Lower lobe of right lung (tissue), 2 donors: ENCODE measurements at places on chromosomes 3 and 15.

DNA sequence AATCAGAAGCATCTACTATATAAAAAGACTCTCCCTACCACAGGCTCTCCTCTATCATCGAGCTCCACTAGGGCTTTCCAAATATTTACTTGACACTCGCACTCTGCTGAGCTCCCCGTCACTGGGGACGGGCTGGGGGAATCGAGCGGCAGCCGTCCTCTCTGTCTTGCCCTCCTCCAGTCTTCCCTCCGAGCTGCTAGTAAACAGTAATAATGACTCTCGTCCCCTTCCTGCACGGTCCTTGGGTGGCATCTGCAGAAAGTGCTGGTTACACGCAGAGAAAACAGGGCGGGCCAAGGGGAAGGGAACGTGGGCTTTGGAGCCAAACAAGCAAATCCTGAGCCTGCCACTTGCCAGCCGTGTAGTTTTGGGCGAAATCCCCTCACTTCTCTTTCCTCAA lies 96.6 kb downstream of the LRIG1 start:
- no peak for DNase-seq

- DNase-seq, result no peak
Observed at GRCh38 chr3:5891711-5892110, 704.2 kb downstream of the EDEM1 start.

GRCh38 chr15:57923306-57923705 lies 142.2 kb downstream of the ALDH1A2 start:
- no peak for DNase-seq

DNA sequence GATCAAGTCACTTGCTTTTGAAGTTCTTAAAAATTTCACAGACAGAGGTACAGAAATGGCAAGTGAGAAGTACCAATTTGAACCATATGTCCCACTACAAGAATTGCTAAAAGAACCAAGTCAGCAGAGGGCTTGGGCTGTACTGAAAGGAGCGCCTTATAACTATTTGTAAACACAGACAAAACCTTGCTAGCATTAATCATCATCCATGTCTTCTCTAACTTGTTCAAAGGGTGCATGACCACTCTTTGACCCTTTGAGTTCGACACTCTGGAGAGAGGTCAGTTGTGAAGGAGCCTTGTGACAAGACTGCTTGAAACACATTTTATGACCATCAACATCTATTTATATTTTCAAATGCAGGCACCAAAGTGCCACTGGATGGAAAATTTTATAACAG lies 191.7 kb downstream of the PDZRN3 start:
- DNase-seq, result no peak

- DNase-seq, result no peak
Observed at GRCh38 chr3:154584041-154584440, 154.1 kb upstream of the GPR149 start.

DNA sequence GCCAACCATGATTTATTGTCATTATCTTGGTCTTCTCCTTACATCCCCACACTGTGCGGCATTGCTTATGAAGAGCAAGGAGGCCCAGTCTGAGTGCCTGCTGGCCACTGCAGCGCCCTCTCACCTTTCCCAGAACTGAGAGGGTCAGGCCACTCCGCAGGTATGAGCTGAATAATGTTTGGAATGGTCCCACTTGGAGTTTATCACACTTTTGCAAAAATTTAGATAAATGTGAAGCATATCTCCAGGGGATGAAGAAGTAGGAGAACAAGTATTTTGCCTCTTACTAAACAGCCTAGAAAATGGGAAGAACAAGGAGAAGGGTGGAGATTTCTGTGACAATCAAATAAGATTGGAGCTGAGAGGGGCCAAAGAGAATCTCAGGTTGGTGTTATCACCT lies 74.4 kb upstream of the GSK3B start:
- DNase-seq, result no peak

GRCh38 chr3:127588806-127589577 lies 1.5 kb downstream of the TPRA1 start:
- DNase-seq, result no peak

GRCh38 chr15:33679061-33679460 lies 289.2 kb upstream of the CHRM5 start:
- DNase-seq, result no peak

DNA sequence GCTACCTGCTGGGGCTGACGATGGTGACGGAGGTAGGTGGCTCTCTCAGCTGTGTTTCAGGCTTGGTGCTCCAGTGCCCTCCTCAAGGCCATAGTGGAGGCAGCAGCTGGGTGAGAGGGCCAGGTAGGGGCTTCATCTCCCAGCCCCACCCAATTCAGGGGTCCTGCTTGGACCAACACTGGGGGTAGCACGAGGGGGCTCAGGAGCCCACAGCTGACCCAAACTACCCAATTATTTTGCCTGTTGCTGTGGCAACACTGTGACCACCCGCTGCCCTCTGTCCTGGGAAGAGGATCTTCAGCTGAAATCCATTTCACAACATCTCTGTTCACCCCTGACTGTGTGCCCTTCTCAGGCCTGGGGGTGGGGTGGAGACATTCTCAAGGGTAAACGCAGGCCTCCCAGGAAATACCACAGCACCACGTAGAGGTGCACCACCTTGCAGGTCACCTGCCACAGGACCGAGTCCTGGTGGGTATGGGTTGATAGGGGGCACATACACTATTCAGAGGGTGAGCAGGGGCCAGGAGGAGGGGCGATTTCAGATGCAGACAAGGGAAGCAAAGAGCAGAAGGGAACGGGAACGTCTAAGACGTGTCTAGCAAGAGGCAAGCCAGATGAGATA lies 62.7 kb downstream of the GRIP2 start:
- DNase-seq, result peak; percentile 24

GRCh38 chr15:80060356-80061006 lies 1.0 kb downstream of the ZFAND6 start:
- peak; percentile 63 for DNase-seq

GRCh38 chr15:78201281-78202190 lies 32.8 kb downstream of the ACSBG1 start:
- DNase-seq, result peak; percentile 29

DNA sequence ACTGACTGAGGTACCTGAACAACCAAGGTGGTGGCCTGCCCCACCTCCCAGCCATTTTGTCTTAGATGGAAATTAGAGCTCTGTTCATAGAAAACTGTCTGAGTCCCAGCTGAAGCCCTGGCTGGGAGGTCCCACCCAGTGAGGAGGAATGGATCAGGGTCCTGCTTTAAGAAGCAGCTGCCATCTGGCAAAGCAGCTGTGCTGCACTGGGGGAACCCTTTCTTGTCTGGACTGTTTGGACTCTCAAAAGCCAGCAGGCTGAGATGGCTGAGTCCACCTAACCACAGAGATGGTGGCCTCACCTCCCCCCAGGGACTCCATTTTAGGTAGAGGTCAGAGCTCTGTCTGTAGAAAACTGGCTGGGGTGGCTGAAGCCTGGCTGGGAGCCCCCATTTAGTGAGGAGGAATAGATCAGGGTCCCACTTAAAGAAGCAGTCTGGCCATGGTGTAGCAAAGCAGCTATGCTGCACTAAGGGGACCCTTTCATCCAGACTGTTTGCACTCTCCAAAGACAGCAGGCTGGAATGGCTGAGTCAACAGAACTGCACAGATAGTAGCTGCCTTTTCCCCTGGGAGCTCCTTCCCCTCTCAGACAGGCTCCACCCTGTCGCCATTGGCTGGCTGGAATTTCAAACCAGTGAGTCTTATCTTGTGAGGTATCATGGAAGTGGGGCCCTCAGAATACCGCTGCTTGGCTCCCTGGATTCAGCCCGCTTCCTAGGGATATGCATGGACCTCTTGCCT lies 116.9 kb downstream of the EPHA6 start:
- DNase-seq, result no peak

DNA sequence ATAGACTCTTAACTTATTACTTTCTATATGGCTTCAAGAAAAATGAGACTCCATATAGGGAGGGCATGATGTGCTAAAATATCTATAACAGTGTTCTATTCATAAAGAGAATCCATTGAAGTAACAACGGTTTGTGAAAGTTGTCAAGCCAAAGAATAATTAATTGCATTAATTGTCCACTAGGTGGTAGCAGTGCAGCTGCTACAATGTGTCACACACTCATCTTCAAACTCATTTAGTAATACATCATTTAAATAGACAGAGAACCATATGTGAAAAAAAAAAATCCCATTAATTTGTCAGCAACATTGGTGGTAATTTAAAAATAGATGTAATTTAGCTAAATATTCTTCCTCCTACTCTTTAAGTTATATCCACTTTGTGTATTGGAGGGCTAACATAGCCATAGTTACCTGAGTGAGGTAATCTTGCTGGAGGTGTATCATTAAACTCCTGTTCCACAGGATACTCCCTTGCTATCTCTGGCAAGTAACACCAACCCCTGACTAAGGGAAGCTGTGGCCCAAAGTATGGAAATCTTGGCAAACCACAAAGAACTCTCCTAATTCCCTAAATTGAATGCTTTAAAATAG lies 3.7 kb upstream of the CPA3 start:
- no peak for DNase-seq

GRCh38 chr3:38648024-38648658 lies 1.3 kb downstream of the SCN5A start:
- DNase-seq, result no peak

DNA sequence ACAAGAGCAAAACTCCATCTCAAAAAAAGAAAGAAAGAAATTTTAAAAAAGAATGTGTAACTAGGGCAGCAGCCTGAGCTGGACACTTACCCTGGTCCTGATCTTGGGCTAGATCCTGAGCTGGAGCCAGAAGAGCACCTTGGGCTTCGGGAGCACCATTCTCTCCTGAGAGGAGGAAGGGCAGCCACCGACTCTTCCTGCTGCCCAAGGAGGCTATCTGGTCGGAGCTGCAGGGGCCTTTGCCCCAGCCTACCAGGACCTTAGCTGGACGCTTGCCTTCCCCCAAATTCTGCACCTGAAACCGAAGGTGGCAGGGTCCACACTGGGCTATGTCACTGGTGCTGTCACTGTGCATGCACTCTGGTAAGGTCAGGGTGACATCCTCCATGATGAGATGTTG lies 6.9 kb upstream of the CAMKV start:
- no peak for DNase-seq

GRCh38 chr3:145735631-145736030 lies 425.4 kb downstream of the PLOD2 start:
- DNase-seq, result no peak

DNA sequence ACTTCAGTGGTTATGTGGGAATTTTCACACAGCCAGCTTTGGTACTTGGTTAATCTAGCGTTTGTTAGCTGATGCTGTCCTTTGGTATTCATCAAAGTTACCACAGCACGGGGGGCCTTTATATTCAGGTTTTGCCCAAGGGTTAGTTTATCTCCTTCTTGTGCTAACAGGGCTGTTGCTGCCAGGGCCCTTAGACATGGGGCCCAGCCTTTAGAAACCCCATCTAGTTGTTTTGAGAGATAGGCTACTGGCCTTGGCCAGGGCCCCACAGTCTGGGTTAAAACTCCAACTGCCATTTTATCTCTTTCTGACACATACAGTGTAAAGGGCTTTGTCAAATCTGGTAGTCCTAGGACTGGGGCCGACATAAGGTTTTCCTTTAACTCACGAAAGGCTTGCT lies 7.5 kb upstream of the DNAAF4 start:
- no peak for DNase-seq

DNA sequence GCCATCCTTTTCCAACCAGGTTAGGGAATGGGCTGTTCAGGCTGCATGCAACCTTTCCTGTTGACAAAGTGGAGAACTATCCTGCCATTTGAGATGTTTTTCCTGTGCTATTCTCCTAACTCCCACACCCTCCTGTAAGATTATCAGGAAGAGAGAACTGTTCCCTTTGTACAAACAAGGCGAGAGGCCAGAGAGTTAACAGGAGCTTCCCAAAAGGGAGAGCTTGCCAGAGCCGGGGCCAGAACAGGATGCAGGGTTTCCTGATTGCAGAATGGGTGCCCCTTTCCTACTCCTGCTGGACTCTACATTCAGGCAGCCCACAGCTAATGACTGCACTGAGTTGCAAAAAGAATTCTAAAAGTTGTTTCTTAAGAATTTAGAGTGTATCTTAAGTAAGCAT lies 17.1 kb downstream of the PML start:
- no peak for DNase-seq

GRCh38 chr3:150419076-150419868 lies 11.2 kb downstream of the TSC22D2 start:
- no peak for DNase-seq

DNA sequence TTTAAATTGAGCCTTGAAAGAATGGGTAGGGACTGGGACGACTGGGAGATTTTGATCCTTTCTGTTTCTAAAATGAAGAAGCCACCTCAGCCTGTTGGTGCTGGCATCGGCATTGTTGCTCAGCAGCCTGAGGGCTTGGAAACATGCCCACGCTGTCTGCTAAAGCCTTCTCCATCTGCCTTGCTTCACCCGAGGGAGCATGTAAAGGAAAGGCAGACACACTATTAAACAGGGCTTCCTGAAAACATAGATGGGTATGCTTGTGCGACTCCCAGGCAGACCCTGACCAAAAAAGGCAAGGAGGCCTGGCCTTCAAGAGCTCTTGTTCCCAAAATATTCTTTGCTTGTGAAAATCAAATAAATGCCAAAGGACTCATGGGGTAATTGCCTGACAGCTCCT lies 84.2 kb upstream of the SLC4A7 start:
- peak; percentile 58 for DNase-seq
